NCI-H1417 treated with DMSO at 0.1 percent for 48 hours (cell line): ENCODE measurements at places on chromosomes 5 and 9.

DNA sequence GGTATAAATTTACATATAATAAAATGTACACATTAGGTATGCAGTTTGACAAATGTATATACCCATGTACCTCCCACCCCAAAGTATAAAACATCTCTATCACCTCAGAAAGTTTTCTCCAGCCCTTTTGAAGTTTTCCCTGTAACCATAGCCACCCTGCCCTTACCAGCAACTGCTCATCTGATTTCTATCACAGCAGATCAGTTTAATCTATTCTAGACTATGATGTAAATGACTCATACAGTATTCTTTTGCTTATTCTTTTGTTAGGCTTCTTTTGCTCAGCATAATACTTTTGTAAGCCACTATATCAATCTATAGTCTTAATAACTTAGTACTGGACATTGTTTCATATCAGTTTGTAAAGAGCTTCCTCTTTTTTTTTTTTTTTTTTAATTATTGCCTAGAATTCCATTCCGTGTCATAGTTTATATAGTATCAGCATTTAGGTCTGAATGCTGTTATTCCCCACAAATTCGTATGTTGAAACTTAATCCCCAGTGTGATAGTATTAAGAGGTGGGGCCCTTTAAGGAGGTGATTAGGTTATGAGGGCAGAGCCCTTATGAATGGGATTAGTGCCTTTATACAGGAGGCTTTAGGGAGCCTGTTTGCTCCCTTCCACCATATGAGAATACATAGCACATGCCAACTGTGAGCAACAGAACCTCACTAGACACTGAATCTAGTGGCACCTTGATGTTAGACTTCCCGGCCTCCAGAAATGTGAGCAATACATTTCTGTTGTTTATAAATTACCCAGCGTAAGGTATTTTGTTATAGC lies 20.3 kb downstream of the MELK start:
- no peak for DNase-seq

DNA sequence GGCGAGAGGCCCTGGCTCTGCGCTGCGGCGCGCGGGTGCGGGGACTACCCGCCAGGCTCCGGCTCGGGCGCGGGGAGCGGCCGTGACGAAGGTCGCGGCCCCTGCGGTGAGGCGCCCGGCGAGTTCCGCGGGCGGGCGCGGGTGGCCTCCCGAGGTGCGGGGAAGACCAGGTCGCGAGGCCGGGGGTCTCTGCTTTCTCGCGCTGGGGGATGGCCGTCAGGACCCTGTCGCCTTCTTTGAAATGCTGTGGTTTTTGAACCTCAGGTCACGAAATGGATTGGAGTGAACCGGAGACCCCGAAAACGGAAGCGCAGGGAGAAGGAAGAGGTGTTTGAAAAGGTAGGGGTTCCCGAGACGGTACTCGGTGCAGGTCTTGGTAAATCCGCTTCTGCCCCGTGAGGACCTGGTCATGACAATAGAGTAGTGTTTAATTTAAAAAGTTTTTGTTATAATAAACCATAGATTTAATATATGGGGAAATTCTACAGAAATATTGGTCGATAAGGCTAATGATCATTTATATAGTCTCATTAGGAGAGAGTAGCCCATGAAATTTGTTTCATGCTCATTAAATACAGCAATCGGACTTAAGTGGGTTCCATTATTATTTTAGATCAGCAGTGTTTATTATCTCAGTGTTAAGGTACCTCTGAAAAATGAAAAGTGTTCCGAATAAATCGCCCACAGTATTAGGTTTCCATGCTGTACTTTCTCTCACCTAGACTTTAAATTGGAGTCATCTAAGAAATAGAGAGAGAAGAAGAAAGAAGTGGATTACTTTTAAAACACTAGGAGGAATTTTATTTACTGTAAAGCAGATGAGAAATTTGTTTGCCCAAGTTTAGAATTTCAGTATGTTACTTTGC lies 279.0 kb downstream of the AOPEP start:
- no peak for DNase-seq

GRCh38 chr5:29382780-29383179 lies 1810.7 kb upstream of the CDH6 start:
- no peak for DNase-seq

DNA sequence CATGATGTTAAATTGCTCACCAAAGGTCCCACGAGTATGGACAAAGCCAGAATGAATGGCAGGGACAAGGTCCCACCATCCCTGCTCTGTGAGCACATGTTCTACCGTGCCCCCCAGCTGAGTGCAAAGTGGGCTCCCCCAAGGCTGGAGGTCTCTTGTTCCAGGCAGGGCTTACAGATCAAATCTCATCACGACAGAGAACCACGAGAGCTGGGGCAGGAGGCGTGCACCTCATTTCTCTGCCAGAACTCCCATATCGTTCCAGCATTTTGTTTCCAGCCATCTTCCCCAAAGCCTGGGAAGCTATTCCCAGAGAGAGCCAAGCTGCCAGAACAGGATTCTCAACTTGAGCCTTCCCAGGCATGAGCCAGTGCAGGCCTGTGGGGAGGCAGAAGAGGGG lies 108.5 kb downstream of the ZNF354C start:
- no peak for DNase-seq

DNA sequence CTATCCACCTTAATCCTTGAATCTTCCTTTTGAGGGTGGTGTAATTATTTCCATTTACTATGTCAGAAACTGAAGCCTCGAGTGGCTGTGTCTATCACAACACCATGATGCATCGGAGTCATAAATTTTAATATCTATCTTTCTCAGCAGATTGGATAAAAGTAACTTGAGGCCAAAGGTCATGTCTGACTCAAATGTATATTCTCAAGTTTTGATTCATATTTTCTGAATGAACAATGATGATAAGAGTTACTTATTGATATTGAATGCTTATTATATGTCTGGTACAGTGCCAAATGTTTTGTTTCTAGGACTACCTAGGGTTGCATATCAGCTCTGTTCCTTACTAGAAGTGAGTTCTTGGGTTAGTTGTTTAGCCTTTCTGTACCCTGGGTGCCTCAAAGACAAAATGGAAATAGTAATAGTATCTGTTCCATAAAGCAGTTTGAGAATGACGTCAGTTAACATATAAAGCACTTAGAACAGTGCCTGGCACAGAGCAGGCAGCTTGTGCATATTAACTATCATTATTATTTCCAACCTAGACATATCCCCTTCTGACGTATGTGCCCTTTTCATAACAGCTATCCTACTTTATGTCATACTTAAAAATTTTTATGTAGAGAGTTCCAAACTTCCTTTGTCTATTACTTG lies 42.6 kb downstream of the PRDM6 start:
- DNase-seq = no peak

GRCh38 chr5:58775701-58776262 lies 192.9 kb downstream of the RAB3C start:
- DNase-seq = no peak

- no peak for DNase-seq
Measured at GRCh38 chr9:117276444-117276843, 138.4 kb downstream of the ASTN2 start.

GRCh38 chr9:127561491-127562278 lies 50.4 kb upstream of the STXBP1 start:
- no peak for DNase-seq

DNA sequence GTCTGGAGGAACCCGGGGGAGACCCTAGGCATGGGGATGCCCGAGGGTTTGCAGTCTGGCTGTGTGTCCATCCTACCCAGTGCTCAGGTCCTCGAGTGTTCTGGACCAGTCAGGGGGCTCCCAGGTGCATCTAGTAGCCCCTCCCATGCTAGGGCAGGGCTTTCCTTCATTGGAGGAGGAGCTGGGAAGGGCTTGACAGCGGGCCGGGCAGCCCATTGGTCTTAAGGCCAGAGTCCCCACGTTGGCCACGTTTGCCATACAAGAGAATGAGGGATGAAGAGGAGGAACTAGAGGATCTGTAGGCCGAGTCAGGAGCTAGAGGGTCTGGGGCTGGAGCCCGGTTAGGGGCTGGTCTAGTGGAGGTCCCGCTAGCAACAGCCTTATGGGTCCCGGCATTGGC lies 37.3 kb upstream of the CTSV start:
- no peak for DNase-seq

DNA sequence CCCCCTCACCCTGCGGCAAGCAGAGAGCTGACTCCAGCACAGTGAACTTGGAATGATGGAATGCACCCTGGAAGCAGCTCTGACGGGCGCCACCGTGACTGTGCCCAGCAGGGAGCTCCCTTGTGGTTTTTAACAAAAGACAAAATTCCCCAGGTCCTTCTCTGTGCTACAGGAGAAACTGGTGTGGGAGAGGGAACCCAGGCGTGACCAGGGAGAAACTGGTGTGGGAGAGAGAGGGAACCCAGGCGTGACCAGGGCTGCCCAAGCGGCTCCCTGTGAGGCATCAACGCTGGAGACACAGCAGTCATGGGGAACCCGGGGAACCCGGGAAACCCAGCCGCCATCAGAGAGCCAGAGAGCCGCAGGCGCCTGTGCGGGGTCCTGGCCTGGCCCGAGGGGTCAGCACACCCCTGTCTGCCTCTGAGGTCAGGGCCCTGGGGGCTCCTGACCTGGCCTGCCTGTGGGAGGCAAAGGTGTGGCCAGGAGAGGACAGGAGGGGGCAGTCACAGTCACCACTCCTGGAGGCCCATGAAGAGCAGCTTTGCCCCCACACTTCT lies 3.1 kb upstream of the AHRR start:
- no peak for DNase-seq

DNA sequence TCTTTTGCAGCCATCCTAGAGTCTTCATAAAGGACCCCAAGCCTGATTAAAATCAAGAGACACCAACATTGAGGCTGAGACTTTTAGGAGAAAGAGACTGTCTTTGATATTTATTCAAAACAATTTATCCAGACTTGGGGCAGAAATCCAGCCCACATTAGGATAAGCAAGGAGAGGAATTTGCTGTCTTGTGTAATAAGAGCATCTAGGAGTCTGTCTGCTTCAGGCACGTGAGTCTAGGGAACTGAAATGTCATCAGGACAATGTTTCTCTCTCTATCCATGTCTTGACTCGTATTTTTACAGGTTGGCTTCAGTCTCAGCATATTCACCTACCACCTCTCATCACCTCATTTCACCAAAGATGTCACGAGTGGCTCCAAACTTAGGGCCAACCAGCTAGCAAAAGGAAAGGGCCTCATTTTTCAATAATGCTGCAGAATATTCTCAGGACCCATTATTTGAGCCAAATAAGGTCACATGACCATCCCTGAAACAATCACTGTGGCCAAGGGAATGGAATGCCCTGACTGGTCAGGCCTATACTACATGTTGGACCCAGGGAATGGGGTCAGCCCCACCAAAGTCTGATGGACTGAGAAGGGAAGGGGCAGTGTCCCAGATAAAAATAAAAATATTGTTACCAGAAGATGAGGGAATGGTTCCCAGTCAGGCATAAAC lies 70.3 kb upstream of the SAP30L start:
- no peak for DNase-seq

GRCh38 chr5:73973135-73973534 lies 347.1 kb downstream of the ARHGEF28 start:
- no peak for DNase-seq

- no peak for DNase-seq
Measured at GRCh38 chr5:138657360-138657759, 82.2 kb upstream of the HSPA9 start.

DNA sequence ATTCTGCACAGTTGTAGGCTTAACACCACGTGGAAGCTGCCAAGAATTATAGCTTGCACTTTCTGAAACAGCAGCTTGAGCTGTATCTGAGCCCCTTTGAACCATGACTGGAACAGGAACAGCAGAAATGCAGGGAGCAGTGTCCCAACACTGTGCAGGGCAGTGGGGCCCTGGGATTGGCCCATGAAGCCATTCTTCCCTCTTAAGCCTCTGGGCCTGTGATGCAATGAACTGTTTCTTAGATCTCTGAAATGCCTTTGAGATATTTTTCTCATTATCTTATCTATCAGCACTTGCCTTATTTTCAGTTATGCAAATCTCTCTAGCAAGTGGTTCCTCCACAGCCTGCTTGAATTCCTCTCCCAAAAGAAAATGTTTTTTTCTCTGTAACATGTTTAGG lies 87.0 kb upstream of the MTAP start:
- no peak for DNase-seq

- no peak for DNase-seq
Measured at GRCh38 chr5:151900891-151901290, 23.8 kb downstream of the GLRA1 start.

- DNase-seq = no peak
Measured at GRCh38 chr9:23702311-23702922, 123.6 kb downstream of the ELAVL2 start.

GRCh38 chr9:26210338-26210851 lies 532.2 kb upstream of the TUSC1 start:
- no peak for DNase-seq

- DNase-seq = no peak
Measured at GRCh38 chr5:128036950-128037349, 46.6 kb upstream of the SLC12A2 start.

DNA sequence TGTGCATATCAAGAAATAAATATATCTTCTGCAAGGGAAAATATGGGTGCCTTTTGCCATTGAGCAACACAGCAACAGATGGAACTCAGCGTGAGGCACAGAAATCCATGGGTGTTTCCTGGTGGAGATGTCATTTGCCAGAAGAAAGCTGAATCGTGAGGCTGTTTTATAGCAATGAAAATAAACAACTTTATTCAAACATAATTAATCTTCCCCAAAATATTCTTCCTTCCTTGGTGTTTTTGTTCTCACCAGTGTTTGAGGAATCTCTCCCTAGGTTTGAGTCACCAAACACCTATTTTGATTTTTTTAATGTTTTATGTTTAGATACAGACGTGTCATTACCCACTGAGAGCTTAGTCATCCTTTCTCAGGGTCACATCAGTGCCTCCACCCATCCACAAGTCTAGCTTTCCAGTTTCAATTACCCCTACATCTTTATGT lies 65.8 kb upstream of the PAPPA start:
- no peak for DNase-seq

DNA sequence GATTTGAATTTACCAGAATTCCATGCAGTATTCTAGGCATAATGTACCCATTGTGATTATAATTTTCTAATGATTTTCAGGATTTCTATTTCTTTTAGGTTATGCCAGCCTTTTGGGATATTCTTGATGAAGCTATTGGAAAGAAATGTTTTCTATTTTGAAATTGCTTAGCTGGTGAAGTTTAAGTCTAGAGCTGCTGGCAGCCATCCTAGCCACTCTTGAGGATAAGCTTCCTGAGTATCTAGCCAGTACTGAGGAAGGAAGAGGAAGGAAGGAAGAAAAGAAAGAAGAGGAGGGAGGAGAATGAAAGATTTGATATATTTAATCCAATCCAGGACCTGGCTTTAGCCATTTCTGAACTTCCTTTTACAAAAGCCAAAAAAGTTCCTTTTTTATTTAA lies 142.1 kb upstream of the DAB2 start:
- DNase-seq = no peak

- DNase-seq = no peak
Measured at GRCh38 chr9:86652736-86653135, 294.6 kb downstream of the GAS1 start.
